ENCODE measurements at places on chromosomes 5 and 9.

- no peak for DNase-seq
These were observed 98.3 kb downstream of the PPARGC1B start for GRCh38 chr5:149828161-149829011.

DNA sequence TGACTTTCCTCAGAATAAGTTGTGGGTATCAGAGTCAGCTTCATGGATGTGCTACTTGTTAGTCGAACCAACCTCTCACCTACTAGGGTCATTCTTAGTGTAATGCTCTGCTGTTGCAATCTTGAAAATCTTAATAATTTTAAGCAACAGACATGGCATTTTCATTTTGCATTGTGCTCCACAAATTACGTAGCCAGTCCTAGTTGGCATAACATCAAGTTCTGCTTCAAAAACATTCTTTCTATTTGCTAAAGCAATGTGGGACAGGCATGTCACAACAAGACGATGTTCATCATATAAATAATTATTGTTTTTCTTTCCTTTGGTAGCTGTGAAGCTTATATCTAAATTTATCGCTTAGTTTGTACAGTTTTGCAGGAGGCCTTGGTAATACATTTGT is 39.3 kb upstream of the CDH12 start:
- no peak for DNase-seq

DNA sequence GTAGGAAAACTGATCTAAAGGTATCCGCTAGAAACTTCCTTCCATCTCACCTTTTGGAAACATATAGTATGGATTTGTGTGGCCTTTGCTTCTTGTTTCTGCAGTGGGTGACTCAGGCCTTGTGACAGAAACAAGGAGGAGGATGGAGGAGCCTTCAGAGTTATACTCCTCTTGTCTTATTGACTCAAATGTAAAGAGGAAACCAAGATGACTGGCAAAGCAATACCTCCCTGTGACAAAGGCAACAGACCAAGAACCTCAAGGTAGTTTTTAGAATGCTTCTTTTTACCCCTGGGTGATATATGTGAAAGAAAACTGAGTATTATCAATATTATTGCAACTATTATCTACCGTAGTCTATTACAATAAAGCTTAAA is 123.3 kb upstream of the SLIT3 start:
- no peak for DNase-seq

GRCh38 chr9:103483471-103484096 is 488.5 kb downstream of the CYLC2 start:
- DNase-seq = no peak

GRCh38 chr9:82805027-82805426 is 257.9 kb downstream of the RASEF start:
- DNase-seq = no peak

DNA sequence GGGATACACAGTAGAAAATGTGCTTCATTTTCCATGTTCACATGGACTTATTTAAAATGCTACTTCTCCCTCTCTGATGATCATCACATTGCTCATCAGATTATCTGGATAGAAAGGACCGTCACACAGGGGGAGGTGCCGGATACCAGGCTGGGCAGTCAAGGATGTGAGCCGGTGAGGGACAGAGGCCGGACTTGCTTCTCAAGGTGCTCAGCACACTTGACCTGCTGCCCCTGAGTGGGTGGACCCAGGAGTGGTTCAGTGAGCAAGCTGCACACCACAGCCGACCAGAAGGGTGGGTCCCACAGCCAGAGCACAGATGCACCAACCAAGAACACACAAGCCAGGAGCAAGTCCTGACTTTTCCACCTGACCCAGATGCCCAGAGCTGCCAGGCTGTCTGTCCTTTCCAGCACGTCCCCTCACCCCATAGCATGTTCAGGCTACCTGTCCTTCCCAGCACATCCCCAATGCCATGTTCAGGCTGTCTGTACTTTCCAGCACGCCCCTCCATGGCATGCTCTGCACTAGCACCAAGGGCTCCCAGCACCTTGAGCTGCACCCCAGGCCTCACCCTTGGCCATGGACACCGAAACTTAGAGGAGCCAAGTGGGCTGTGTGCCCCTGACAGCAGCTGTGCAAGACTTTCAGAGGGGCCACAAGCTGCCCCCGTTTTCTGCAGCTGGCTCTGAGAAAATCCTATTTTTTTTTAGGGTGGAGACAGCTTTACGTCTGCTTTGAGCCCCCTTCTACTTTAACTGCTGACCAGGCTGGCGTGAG is 77.8 kb downstream of the SECISBP2 start:
- DNase-seq = no peak

- DNase-seq = no peak
These were observed 452.3 kb downstream of the ZSWIM6 start for GRCh38 chr5:61784341-61784740.

- DNase-seq = no peak
These were observed 19.9 kb downstream of the DTWD2 start for GRCh38 chr5:118968406-118968911.

DNA sequence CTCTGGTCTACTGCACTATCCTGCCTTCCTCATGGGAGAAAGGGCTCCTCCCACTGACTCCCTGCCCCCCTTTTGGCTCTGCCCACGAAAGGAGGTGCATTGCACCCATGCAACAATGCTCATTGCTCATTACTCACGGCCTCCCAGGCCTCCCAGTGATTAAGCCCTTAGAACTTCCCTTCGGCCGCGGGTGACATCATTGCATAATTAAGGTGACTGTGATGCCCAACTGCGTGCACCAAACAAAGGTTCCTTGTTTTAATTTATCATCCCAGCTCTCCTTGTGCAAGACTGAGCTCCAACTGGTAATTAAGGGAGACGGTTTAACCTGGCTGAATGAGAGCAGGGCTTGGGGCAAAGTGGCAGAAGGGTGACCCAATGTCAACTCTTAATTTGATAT is 180.4 kb downstream of the GAS1 start:
- DNase-seq = no peak

DNA sequence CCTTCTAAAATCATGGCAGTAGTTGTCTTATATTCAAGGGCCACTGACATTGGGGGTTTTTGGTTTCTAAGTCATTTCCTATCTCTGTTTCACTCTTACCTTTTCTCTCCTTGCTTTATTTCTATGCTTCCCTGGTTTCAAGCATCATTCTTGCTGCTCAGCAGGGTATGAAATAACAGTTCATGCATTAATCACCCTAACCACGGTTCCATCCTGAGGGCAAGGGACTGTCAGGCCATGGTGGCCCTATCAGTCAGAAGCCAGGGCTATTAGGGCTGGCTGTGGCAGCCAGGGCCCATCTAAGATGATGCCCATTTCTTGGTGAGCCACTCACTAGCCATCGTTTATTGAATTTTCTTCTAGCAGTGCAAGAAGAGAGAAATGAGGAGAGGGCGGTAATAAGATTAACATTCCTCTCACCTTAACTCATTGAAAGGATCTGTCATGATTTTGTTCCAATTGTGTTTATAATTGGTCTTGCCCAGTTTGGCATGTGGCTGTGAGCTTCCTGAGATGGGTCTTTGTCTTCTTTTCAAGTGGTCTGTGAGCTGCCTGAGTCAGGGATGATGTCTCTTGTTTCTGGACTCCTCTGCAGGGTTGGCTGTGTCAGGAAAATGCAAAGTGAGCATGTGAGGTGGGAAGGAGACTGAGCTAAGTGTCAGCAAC is 45.2 kb downstream of the CYSTM1 start:
- DNase-seq = no peak

GRCh38 chr5:157464519-157465171 is 4.6 kb downstream of the NIPAL4 start:
- DNase-seq = no peak

- DNase-seq = no peak
These were observed 156.8 kb downstream of the SEMA5A start for GRCh38 chr5:9388941-9389674.

- no peak for DNase-seq
These were observed 2.3 kb downstream of the BRD3OS start for GRCh38 chr9:134027561-134027960.

DNA sequence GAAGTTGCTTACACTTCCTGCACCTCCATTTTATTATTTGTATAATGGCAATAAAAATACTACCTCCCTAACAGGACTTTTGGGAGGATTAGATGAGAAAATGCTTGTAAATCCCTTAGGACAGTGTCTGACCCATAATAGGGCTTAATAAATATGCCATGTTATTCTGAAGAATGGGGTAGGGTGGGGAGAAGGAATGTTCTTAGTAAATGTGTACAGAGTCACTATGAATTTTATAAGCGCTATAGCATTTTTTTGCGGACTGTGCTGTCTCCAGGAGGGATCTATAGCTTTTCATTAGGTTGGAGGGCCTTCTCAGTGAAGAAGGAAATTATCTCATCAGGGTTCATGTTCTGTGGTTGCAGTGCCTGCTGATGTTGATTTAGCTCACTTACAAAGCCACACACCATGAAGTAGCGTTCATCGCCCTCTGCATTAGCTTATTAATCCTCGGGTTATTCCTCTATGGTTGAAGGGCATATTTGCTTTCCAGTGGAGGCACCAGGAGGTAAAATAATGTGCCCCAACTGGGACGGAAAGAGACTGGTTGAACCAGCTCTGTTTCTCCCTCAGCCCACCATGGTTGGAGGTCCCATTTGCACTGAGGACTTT is 497.1 kb downstream of the ARHGEF28 start:
- no peak for DNase-seq

GRCh38 chr5:32476891-32477290 is 32.4 kb upstream of the ZFR start:
- DNase-seq = no peak

DNA sequence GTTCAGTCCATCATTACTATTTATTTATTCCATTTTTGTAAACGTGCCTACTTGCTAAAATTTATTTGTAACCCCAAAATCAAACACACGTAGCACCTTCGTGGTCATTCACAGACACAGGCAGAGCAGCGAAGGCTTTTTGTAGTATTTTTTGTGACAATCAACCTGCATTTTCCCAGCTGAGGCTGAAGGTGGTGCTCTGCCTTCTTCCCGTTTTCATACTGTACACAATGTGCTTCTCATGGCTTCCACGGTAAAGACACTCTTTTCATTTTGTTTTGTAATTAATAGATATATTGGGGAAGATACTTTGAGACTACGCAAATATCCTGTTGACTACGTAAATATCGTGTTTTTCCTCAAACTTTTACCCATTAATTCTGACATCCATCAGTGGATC is 19.4 kb downstream of the DAP start:
- no peak for DNase-seq

DNA sequence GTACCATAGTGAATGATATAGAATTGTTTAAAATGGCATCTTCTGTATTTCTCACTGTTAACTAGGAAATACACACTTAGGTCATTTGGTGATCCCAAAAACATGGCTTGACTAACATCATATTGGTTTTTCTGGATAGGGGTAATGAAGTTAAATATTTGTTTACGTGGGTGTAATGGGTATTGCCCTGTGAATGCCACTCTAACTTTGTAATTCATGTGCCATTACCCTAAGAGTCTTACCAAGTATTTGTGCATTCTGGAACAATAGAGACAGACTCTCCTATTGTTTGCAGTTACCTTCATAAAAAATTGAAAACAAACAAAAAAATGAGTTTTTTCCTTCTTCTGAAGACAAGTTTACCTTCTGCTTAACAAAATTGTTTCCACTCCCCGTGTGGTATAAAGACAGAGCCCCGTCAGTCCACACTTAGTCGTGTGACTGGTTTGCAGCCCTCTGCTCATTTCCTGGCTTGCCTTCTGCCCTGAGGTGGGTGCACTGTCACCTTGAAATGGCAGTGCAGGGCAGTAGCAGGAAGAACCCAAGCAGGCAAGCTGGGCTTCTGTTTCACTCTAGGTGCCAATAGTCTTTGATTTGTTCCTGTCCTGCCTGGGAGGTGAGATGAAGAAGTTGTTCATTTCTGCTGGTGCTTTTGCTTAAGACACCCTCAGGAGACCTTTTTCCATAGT is 9.6 kb upstream of the CATSPER3 start:
- no peak for DNase-seq

GRCh38 chr5:137282216-137282615 is 216.9 kb downstream of the SPOCK1 start:
- DNase-seq = no peak

- DNase-seq = no peak
These were observed 42.6 kb downstream of the ANKRD55 start for GRCh38 chr5:56190497-56190896.

DNA sequence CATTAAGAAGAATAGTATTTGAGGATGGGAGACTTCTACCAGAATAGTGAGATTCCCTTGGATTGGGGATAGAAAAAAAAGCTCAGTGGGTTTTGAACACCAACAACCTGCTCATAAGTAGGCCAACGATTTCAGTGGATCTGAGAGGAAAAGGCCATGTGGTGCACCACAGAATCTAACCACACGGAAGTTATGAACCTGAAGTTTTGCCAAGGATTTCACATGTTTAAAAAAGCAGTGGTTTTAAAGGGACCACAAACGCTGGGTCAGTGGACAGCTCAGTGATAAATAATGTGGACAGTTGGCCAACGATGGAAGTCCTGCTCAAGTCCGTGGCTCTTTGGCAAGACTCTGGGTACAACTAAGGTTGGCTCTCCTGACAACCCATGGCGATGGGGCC is 107.2 kb upstream of the TXNDC8 start:
- no peak for DNase-seq

DNA sequence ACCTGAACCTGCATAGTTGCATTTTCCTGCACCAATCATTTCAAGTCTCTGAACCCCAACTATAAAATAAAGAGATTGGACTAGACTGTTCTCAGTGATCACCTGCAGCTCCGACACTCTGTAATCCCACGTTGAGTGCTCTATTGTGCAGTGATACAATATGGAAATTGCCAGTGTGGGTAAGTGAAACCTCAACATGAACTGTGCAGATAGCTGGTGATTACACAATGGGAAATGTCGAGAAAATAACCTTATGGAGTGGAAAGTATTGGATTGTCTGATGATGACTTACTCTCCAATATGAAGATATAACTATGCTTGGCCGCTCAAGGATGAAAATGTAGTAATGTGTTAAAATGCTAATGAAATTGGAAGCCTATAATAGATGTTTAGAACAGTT is 293.1 kb upstream of the BRINP1 start:
- DNase-seq = no peak

DNA sequence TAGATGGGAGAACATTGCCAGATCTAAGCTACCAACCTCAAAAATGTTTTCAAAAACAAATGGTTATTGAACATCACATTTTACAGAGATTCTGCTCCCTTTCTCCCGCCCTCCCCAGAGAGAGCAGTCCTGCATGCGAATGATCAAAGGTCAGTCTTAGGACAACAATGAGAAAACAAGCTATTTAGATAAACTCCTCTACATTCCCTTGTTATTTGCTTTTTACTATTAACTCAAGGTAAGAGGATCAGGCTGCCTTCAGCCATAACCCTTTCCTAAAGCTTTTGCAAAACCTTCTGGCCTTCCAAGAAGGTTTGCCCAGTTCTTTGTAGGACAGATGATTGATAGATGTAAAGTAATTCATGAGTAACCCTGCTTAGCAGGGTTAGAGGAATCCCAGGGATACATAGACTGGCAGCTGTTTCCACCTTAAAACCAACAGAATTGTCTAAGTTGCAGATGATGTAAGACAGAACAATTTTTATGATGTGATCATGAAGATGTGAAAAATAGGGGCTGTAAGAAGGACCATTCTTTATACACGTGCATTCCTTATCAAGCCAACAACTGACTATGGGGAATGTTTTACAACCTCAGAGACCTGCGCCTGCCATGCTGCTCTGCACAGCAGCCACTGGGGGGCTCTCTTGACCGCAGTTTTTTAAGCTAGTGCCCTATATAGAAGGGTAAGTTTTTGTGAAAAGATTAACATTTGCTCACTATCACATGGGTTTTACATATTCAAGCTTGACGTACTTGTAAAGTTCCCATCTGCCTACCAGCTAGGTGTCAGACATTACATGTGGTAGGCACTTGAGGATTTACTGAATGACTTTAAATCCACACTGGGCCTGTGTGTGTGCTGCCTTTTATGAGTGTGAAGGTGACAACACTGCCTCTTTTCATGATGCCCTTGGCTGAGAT is 2.3 kb upstream of the ZNF782 start:
- no peak for DNase-seq

All from cortex of kidney (tissue), 1 donor.